ENCODE measurements at places on chromosomes 11 and 22. TPM values are rescaled to one million over a fixed set of nuclear protein-coding genes. Genes with fewer than 3 reads are reported as not detected.

RFPL2 gene
- total RNA-seq, result 2.0 TPM

- no peak for DNase-seq
- peaks cover 9% of the 10 kb centered on the region for H3K27me3 ChIP-seq
- peaks cover 24% of the 10 kb centered on the region for H3K4me1 ChIP-seq
- H3K36me3 ChIP-seq, result no peaks in the 10 kb centered on the region
These were observed 15.7 kb upstream of the AMPD3 start for GRCh38 chr11:10439351-10439750.

- H3K36me3 ChIP-seq, result no peaks in the 10 kb centered on the region
- H3K27me3 ChIP-seq, result peaks cover 4% of the 10 kb centered on the region
- no peak for DNase-seq
- no peak overlapping the region for H3K4me3 ChIP-seq
These were observed 85.1 kb downstream of the PHF21B start for GRCh38 chr22:44924710-44925109.

- H3K4me3 ChIP-seq, result no peak overlapping the region
- H3K27me3 ChIP-seq, result no peaks in the 10 kb centered on the region
- DNase-seq, result no peak
- no peaks in the 10 kb centered on the region for H3K36me3 ChIP-seq
- H3K4me1 ChIP-seq, result no peaks in the 10 kb centered on the region
These were observed 316.2 kb downstream of the SOX6 start for GRCh38 chr11:16040151-16040550.

- no peaks in the 10 kb centered on the region for H3K4me1 ChIP-seq
- H3K27ac ChIP-seq, result no peak overlapping the region
- no peaks in the 10 kb centered on the region for H3K36me3 ChIP-seq
These were observed 170.3 kb upstream of the ZBED5 start for GRCh38 chr11:11028017-11028692.

All from activated CD4-positive, alpha-beta memory T cell treated with anti-CD3 and anti-CD28 coated beads, Interleukin-2, amount 10 ng/mL, durations not matched to agents 7 days and 5 days (primary cell).